ENCODE measurements at places on chromosomes 1 and 21.

DNA sequence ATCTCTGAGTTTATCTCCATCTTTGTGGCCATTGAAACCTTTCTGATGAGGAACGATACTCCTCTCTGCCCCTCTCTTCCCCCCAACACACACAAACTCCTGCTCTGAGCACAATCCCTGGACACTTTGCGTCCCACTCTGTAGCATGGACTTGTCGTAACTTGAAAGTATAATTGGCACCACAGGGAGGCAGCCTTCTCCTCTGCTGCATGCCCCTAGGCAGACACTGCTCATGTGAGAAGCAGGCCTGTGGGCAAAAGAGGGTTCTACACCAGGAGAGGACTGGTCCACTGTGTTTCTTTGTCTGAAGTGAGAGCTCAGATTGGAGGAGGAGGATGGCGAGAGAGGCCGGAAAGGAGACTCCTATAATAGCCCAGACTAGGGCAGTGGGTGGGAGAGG lies 3.8 kb upstream of the PARS2 start:
- no peak for ATAC-seq

GRCh38 chr1:111274653-111275052 lies 16.0 kb upstream of the CHIA start:
- peak; percentile 68 for ATAC-seq

GRCh38 chr1:241217516-241217915 lies 139.5 kb downstream of the RGS7 start:
- no peak for ATAC-seq

- ATAC-seq, result no peak
These were observed 7.7 kb downstream of the CFAP298 start for GRCh38 chr21:32604464-32604863.

- no peak for ATAC-seq
These were observed 11.5 kb downstream of the ESRRG start for GRCh38 chr1:216711712-216712111.
